A549 treated with Mapracorat at 1 μM for 4 hours (cell line): ENCODE measurements at places on chromosomes 3 and 15. TPM values are rescaled to one million over a fixed set of nuclear protein-coding genes. Genes with fewer than 3 reads are reported as not detected.

Gene TUSC2
- total RNA-seq, result 25.0 to 42.3 TPM (median 40.7 TPM) in 5 replicates

Gene HIGD2B
- not detected in 5 replicates for total RNA-seq

Gene SCAANT1
- 1.7 TPM in 1 of 5 replicates, not detected in the others for total RNA-seq

Gene ZPLD1
- total RNA-seq, result not detected in 5 replicates

Gene TICRR
- total RNA-seq, result 10.9 to 13.5 TPM (median 12.0 TPM) in 5 replicates

Gene MDFIC2
- total RNA-seq, result not detected in 5 replicates

Gene GOLGA8N
- total RNA-seq, result 0.95 to 1.7 TPM (median 1.3 TPM) in 5 replicates
